Right atrium auricular region (tissue), 2 donors: ENCODE measurements at places on chromosomes 6 and 20.
A peak's percentile ranks its signal among the peaks of the same experiment; 100 is the strongest.

- no peak for DNase-seq
- H3K36me3 ChIP-seq: no peaks in the 10 kb centered on the region
- no peak overlapping the region for H3K27ac ChIP-seq
- H3K27me3 ChIP-seq: no peaks in the 10 kb centered on the region
- no peaks in the 10 kb centered on the region for H3K4me1 ChIP-seq
Measured at GRCh38 chr6:45963896-45964295, 51.8 kb downstream of the CLIC5 start.

DNA sequence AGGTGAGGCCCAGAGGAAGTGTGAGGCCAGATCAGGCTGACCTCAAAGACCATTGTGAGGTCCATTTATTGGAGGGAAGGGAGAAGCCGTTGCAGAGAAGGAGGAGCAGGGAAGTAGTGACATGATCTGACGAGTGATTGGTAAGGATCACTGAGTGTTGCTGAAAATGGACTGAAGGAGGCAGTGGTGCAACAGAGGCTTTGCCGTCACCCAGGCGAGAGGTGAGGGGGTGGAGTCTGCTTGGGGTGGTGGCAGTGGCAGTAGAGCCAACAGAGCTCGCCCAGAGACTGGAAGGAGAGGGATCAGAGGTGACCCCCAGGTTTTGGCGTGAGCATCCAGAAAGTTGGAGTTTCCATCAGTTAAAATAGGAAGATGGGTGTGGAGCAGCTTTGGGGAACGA lies 67.9 kb upstream of the CLDN20 start:
- H3K4me1 ChIP-seq: no peaks in the 10 kb centered on the region
- H3K4me3 ChIP-seq: no peak overlapping the region
- no peaks in the 10 kb centered on the region for H3K36me3 ChIP-seq
- H3K27me3 ChIP-seq: no peaks in the 10 kb centered on the region

- no peak overlapping the region for H3K4me3 ChIP-seq
- H3K27me3 ChIP-seq: no peaks in the 10 kb centered on the region
- H3K27ac ChIP-seq: no peak overlapping the region
- no peaks in the 10 kb centered on the region for H3K36me3 ChIP-seq
- DNase-seq: no peak
- H3K4me1 ChIP-seq: no peaks in the 10 kb centered on the region
Measured at GRCh38 chr20:58071991-58072390, 156.5 kb downstream of the ANKRD60 start.

GRCh38 chr6:7841781-7842468 lies 68.7 kb downstream of the TXNDC5 start:
- H3K27me3 ChIP-seq: no peaks in the 10 kb centered on the region
- DNase-seq: no peak
- H3K4me1 ChIP-seq: no peaks in the 10 kb centered on the region
- H3K27ac ChIP-seq: no peak overlapping the region

DNA sequence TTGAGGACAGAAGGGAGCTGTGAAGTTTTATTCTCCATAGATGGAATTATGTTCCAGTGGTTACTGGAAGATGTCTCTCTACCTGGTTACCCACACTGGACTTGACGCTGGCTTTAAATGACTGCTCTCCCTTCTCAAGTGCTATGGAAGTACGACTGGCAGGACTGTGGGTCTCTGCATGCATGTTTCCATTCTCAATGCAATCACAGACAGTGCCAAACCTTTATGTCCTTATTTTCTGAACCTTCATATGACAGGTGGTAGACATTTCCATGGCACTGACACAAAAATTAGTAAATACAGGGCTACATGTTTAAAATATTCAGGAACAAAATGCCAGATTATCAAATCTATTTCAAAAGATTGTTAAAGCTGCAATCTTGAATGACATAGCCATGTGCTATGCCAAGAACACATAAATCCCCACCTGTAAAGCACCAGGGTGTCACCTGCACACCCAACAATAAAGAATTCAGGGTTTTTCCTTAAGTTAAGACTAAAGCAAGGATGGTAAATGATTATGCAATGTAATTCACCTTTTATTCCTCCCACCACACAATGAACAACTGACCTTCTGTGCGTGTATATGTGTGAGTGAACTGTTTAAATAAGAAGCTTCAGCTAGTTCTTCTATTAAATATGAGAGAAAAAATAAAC lies 153.3 kb upstream of the ENPP5 start:
- no peaks in the 10 kb centered on the region for H3K36me3 ChIP-seq
- peaks cover 47% of the 10 kb centered on the region for H3K4me1 ChIP-seq
- no peaks in the 10 kb centered on the region for H3K27me3 ChIP-seq
- no peak overlapping the region for H3K4me3 ChIP-seq
- DNase-seq: no peak

DNA sequence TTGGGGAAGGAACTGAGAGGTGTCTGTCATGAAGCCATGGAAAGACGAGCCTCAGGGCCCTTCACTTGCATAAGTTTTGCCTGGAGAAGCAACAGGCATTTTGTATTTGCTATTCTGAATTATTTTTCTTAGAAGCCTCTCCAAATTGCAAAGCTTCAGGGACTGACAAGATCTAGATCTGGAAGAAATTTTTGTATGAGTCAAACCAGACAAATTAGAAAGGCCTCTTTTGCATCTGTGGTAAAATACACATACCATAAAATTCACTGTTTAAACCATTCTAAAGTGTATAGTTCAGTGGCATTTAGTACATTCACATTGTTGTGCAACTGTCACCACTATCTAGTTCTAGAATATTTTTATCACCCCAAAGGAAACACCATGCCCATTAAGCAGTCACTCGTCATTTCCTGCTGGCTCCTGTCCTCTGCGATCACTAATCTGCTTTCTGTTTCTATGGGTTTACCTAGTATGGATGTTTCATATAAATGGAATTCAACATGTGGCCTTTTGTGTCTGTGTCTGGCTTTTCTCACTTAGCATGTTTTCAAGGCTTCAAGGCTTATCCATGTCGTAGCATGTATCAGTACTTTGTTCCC lies 269.1 kb downstream of the PHF3 start:
- H3K27me3 ChIP-seq: no peaks in the 10 kb centered on the region
- no peak for DNase-seq
- H3K4me1 ChIP-seq: no peaks in the 10 kb centered on the region
- no peak overlapping the region for H3K4me3 ChIP-seq

GRCh38 chr6:11607383-11607782 lies 69.8 kb downstream of the TMEM170B start:
- no peaks in the 10 kb centered on the region for H3K27me3 ChIP-seq
- no peaks in the 10 kb centered on the region for H3K36me3 ChIP-seq
- peak overlapping the region; percentile 22 for H3K27ac ChIP-seq
- H3K4me3 ChIP-seq: no peak overlapping the region
- DNase-seq: no peak

- H3K36me3 ChIP-seq: no peaks in the 10 kb centered on the region
- H3K4me1 ChIP-seq: no peaks in the 10 kb centered on the region
- H3K27ac ChIP-seq: no peak overlapping the region
- H3K27me3 ChIP-seq: no peaks in the 10 kb centered on the region
- no peak for DNase-seq
Measured at GRCh38 chr6:119915971-119916370, 566.4 kb upstream of the MAN1A1 start.

DNA sequence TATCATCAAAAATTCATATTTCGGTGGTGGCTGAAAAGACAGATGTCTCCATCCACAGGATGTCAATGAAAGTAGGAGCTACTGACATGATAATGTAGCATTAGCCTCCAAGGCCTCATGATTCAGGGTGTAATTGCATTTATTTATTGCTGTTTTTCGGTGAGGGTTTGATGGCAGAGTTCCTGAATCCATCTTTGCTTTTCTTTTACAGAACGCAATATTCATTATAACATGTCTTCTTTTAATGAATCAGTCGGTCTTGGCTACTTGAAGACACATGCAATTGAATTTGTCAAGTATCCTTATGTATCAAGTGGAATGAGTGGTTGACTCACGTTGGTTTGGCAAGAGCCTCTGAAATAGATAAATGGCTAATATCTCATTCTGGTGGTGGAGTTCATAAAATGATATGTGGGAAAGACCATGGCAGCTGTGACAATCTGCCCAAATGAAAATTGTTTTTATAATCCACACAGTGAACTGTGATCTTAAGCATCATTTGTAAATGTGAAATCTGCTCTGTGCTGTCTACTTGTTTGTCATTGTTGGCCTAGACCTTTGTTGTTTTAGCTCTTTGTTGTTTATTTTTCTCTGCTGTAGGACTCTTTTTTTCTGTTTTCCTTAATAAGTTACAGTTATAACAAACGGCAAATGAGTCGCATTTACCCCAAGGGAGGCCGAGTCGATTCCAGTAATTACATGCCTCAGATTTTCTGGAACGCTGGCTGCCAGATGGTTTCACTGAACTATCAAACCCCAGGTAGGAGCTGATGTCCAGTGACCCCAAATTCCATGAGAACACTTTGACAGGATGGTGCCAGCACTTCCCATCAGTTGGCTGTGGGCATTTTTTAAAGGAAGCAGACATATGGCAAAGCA lies 105.7 kb upstream of the LAMP5 start:
- H3K36me3 ChIP-seq: peaks cover 27% of the 10 kb centered on the region
- no peaks in the 10 kb centered on the region for H3K4me1 ChIP-seq
- no peak for DNase-seq
- H3K27me3 ChIP-seq: no peaks in the 10 kb centered on the region
- no peak overlapping the region for H3K27ac ChIP-seq

DNA sequence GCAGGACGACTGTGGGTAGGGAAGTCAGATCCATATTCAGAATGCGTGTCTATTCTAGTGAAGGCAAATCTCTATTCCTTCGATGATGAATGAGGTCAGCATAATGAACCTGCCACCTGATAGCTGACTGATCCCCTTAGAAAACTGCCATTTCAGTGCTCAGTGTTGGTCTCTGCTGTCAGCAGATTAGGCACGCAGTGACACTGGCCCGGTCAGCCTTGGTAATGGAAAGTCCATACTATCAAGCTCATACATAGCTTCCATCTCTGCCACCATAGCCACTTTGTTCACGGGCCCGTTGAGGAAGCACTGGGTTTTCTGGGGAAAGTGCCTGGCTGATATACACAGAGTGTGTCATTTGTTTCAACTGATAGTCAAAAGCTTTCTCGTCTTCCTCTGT lies 54.0 kb downstream of the C6orf52 start:
- H3K36me3 ChIP-seq: no peaks in the 10 kb centered on the region
- no peaks in the 10 kb centered on the region for H3K4me1 ChIP-seq
- H3K4me3 ChIP-seq: no peak overlapping the region
- H3K27ac ChIP-seq: no peak overlapping the region

- H3K27me3 ChIP-seq: no peaks in the 10 kb centered on the region
- no peaks in the 10 kb centered on the region for H3K36me3 ChIP-seq
- H3K4me1 ChIP-seq: peaks cover 16% of the 10 kb centered on the region
- no peak overlapping the region for H3K27ac ChIP-seq
- DNase-seq: peak; percentile 38
Measured at GRCh38 chr6:3879194-3879952, 30.2 kb downstream of the FAM50B start.

DNA sequence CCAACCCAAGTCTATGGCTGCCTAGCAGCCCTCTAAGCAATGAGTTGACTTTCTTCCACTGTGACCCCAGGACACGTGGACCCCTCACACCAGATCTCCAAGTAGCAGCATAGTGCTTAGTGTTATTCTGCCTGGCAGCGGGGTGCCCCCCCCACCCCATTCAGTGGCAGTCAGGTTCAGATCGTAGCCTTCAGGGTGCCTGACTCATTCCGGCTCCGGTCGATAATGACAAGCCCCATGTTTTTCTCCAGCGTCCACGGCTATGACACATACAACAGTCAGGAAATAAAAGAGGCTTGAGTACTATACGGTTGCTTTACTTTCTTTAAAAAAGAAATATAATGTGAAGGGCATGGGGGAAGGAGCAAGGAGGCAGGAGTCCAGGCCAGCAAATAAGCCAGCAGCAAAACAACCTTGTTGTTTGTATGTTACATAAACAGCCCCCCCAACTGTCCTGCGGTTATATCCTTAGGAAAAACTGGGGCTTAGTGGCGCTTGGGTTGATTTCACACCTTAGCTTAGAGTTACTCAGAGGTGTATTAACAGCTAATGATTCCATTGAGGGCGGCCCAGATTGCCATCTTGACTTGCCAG lies 23.1 kb downstream of the GNAS start:
- DNase-seq: no peak
- H3K36me3 ChIP-seq: no peaks in the 10 kb centered on the region
- no peaks in the 10 kb centered on the region for H3K4me1 ChIP-seq
- H3K27me3 ChIP-seq: no peaks in the 10 kb centered on the region

DNA sequence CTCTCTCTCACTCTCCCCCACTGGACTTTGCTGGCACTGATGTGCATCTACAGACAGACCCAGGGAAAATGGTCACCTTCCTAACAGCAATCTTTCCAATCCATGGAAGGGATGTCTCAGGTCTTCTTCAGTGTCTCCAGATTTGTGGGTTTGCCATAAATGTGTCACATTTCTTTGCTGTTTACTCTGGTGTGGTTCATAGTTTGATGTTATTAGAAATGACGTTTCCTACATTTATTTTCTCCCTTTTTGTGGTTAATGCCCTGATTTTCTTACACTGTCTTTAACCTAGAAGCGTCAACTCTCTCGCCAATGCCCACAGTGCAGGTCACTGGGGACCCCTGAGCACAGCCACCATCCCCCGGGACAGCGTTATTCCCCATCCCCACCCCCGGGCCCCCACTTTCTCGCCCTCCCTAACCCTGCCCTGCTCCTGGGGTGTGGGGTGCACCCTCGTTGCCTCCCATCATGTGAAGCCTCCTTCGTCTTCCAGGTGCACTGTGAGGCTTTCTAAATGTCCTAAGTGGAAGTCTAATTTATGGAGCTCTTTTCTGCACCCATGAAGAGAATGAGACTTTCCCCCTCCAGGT lies 86.5 kb downstream of the YTHDF1 start:
- H3K4me1 ChIP-seq: no peaks in the 10 kb centered on the region
- H3K27me3 ChIP-seq: no peaks in the 10 kb centered on the region
- no peak for DNase-seq
- H3K27ac ChIP-seq: no peak overlapping the region

- no peak for DNase-seq
- H3K4me3 ChIP-seq: no peak overlapping the region
- no peaks in the 10 kb centered on the region for H3K36me3 ChIP-seq
- H3K27ac ChIP-seq: no peak overlapping the region
- no peaks in the 10 kb centered on the region for H3K4me1 ChIP-seq
- H3K27me3 ChIP-seq: no peaks in the 10 kb centered on the region
Measured at GRCh38 chr20:53322651-53323050, 271.0 kb downstream of the ZNF217 start.

GRCh38 chr6:166765234-166765541 lies 138.1 kb upstream of the RPS6KA2 start:
- no peaks in the 10 kb centered on the region for H3K4me1 ChIP-seq
- H3K27ac ChIP-seq: no peak overlapping the region
- H3K4me3 ChIP-seq: no peak overlapping the region

DNA sequence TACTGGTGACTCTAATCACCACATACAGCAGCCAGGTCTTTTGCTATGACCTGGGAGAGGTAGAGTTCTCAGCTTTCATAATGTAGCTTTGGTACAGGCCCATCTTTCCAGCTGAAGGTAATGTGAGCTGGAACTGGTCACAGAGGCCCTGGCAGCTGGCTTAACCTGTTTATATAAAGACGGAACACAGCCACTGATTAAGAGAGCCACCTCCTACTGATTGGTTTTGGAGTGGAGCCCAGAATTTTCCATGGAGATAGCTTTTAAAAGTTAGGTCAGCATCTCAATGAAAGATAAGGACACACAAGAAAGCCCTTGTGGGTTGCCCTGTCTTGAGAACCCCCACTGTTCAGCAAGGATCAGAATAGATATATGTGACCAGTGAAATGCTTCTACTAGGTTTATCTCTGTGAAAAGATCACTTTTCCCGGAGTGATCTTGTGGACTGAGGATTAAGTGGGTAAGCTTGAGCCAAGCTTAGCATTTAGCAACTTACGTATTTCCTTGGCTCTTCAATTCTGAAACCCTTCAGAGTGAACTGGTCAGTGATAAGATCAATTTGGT lies 213.7 kb upstream of the CITED2 start:
- no peaks in the 10 kb centered on the region for H3K27me3 ChIP-seq
- H3K4me3 ChIP-seq: no peak overlapping the region
- H3K4me1 ChIP-seq: peaks cover 23% of the 10 kb centered on the region
- DNase-seq: no peak
